ENCODE measurements at places on chromosomes 5 and 9. TPM values are rescaled to one million over a fixed set of nuclear protein-coding genes. Genes with fewer than 3 reads are reported as not detected.
A peak's percentile ranks its signal among the peaks of the same experiment; 100 is the strongest.

The CTNND2 gene
- total RNA-seq: not detected

DNA sequence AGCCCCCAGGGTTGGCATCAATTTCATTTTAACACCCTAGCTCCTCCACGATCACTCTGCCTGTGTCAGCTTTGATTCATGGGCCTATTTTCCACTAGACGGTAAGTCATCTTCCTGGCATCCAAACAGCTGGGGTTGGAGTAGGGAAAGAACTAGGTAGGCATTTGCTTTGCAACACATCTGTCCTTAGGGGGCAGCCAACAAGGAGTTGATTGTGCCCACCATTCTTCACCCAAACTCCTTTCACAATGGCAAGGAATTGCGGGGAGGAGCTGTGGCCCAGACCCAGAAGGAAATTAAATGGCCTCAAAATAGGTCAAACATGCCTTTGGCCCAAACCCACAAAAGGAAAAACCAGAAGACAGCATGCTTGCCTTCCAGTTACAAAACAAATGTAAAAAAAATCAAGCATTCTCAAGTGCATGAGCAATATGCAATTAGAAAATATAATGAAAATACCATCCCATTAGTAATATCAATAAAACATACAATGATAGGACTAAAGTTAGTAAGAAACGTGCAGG lies 71.8 kb downstream of the NRG2 start:
- H3K4me3 ChIP-seq: no peak overlapping the region
- H3K27me3 ChIP-seq: peaks cover 31% of the 10 kb centered on the region
- no peaks in the 10 kb centered on the region for H3K4me1 ChIP-seq
- DNase-seq: peak; percentile 21
- no peak overlapping the region for H3K27ac ChIP-seq

GRCh38 chr9:28407351-28407750 lies 834.1 kb upstream of the C9orf72 start:
- no peak overlapping the region for H3K4me3 ChIP-seq
- no peaks in the 10 kb centered on the region for H3K36me3 ChIP-seq
- no peak for DNase-seq
- no peak overlapping the region for H3K27ac ChIP-seq
- no peaks in the 10 kb centered on the region for H3K4me1 ChIP-seq
- H3K27me3 ChIP-seq: no peaks in the 10 kb centered on the region

- DNase-seq: peak; percentile 98
- H3K27ac ChIP-seq: peak overlapping the region; percentile 88
- H3K36me3 ChIP-seq: peaks cover 67% of the 10 kb centered on the region
- H3K4me3 ChIP-seq: peak overlapping the region; percentile 65
- H3K4me1 ChIP-seq: peaks cover 92% of the 10 kb centered on the region
These were observed 18.7 kb downstream of the LCP2 start for GRCh38 chr5:170278611-170279458.

DNA sequence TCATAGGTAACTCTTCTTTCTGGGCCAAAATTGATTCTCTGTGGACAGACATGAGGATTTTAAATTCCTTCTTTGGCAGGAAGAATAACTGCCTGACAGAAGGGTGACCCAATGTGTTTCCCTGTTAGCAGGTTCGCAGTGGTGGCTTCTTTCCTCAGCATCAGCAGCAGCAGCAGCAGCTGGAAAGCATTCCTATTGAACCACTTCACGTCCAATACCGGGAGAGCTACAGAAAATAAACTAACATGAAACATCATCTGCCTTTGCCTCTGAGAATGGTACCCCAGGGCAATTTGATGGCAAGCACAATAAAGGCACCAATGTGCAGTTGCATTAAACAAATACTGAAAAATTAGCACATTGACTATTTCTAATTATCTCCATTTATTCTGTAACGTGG lies 214.5 kb downstream of the TMEM167A start:
- no peaks in the 10 kb centered on the region for H3K36me3 ChIP-seq
- H3K4me1 ChIP-seq: no peaks in the 10 kb centered on the region
- peaks cover 4% of the 10 kb centered on the region for H3K27me3 ChIP-seq
- DNase-seq: no peak

- H3K27ac ChIP-seq: no peak overlapping the region
- H3K36me3 ChIP-seq: peaks cover 2% of the 10 kb centered on the region
- H3K4me3 ChIP-seq: no peak overlapping the region
- no peaks in the 10 kb centered on the region for H3K27me3 ChIP-seq
These were observed 23.9 kb downstream of the ISOC1 start for GRCh38 chr5:129118405-129118804.

- DNase-seq: no peak
- H3K27ac ChIP-seq: no peak overlapping the region
- H3K4me3 ChIP-seq: no peak overlapping the region
- no peaks in the 10 kb centered on the region for H3K27me3 ChIP-seq
- H3K4me1 ChIP-seq: no peaks in the 10 kb centered on the region
- H3K36me3 ChIP-seq: no peaks in the 10 kb centered on the region
These were observed 395.3 kb downstream of the TUSC1 start for GRCh38 chr9:25282946-25283345.
